Fibroblast of skin of left biceps (primary cell): ENCODE measurements at places on chromosomes 2 and 18.

DNA sequence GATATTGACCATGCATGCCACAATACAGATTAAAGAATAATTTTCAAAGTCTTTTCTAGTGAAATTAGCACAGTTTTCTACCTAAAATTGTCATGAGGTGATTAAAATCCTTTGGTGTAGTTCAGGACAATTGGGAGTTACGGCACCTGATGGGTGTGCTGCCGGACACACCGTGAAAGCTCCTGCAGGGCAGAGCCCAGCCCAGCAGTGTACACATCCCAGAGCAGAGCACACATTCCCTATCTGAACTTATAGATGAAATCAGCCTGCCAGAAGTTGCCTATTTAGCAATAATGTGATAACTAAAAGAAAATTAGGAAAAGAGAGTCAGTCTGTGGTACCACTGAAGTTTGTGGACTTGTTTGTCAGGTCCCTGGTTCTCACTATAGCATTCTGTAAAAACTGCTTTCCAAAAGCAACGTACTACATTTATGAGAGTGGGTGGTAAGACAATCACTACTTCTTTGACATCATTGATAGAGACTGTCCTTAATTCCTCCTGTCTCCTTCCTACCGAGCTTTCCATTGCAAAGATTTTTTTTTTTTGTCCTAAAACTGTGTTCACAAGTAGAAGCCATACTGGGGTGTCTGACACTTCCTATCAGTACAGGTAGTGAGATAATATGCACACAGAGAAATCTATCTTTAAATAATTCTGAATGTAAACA is 3.4 kb downstream of the CYTIP start:
- no peak for DNase-seq

- DNase-seq: no peak
Measured at GRCh38 chr2:28748176-28748575, 3.5 kb upstream of the PPP1CB start.

- no peak for DNase-seq
Measured at GRCh38 chr2:201994973-201995638, 38.5 kb upstream of the FZD7 start.

DNA sequence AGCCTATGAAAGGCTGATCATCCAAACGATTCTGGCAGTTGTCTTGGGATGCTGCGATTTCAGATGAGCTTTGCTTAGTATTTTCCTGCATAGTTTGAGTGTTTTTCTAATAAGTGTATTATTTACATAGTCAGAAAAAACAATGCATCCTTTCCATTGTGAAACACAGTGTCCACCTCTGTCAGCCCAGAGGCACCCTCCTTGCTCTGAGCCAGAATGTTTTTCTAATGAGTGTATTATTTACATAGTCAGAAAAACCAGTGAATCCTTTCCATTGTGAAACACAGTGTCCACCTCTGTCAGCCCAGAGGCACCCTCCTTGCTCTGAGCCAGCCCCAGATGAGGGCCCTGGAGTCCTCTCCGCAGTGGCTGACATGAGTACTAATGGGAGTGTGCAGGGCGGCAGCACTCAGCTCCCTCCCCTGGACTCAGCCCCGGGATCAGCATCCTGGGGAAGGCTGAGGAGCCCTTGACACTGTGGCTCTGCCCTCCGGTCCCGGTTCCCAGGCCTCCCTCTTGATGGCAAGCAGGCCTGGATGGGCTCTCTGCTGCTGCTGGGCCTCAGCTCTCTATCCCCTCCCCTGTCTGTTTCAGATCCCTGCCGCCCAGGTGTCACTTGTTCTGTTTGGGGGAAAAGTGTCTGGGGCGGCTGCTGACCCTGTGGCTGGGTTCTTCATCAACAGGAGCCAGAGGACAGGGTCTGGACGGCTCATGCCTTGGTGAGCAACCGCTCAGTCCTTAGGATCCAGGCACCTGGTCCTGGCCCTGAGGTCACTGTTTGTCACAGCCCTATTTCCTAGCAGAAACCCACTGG is 5.9 kb downstream of the MFSD2B start:
- DNase-seq: peak; percentile 6

GRCh38 chr2:128421861-128422311 is 103.2 kb upstream of the HS6ST1 start:
- no peak for DNase-seq

DNA sequence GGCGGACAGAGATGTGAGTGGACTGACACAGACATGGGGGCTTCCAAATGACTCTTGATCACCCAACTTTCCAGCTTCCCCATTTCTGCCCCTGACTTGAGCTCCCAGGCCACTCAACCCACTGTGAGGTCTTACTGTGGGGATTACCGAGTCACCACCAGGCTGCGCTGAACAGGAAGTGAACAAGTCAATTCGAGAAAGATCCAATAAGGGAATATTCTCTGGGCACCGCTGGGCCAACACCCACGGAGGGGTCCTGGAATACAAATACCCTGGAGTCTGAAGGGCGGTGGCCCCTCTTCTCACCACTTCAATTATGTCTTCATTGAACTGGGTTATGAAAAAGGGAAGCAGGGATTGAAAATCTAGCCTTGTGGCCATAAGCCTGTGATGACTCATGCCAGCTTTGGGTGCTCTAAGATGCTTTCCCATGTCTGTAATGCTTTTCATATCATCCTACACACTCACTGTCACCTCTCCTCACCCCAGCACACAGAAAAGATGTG is 37.7 kb downstream of the BCL11A start:
- DNase-seq: peak; percentile 80

- peak; percentile 84 for DNase-seq
Measured at GRCh38 chr2:164920430-164920829, 34.9 kb downstream of the SLC38A11 start.

GRCh38 chr2:19111354-19111753 is 247.1 kb downstream of the OSR1 start:
- no peak for DNase-seq

DNA sequence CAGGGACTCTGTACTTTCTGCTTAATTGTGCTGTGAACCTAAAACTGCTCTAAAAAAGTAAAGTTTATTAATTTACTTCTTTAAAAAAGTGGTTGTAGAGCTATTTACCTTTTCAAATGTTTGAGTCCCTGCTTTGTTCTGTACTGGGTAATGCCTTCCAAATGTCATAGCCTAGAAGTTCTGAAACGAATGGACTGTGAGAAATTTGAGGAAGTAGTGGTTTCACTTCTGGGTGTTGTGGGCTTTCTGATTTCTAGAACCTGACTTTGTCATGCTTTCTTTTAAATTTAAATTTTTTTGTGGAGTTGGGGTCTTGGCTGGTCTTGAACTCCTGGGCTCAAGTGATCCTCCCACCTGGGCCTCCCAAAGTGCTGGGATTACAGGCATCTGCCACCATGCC is 44.6 kb downstream of the SMAD4 start:
- DNase-seq: no peak

DNA sequence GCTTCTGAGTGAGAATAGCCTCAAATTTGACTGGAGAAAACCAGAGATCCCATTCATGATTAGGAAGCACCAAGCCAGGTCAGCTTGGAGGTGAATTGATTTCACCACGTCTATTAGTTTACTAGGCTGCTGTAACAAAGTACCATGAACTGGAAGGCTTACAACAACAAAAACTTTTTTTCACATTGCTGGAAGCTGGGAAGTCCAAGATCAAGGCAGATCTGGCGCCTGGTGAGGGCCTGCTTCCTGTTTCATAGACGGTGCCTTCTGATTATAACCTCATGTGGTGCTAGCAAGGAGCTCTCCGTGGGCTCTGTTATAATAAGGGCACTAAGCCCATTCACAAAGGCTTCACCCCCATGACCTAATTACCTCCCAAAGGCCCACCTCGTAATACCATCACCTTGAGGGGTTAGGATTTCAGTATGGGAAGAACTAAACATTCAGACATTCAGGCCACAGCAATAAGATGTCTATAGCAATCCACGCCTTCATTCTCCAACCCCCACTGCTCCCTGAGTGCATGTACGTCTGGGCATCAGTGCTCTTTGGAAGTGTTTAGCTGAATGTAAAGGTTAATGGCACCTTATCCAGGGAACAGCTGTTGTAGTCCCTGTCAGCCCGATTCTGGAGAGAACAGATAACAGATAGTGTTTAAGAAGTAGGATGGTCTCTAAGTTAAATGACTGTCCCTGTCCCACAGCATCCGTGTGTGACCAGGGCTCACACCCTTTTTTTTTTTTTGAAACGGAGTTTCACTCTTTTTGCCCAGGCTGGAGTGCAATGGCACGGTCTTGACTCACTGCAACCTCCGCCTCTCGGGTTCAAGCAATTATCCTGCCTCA is 89.2 kb downstream of the SOCS6 start:
- no peak for DNase-seq

- DNase-seq: no peak
Measured at GRCh38 chr18:61639886-61640285, 252.9 kb downstream of the RNF152 start.

- DNase-seq: no peak
Measured at GRCh38 chr18:54089749-54090459, 134.6 kb downstream of the MBD2 start.

- no peak for DNase-seq
Measured at GRCh38 chr2:241087420-241088268, 14.4 kb downstream of the MTERF4 start.

GRCh38 chr2:194346193-194346592 is 1310.8 kb upstream of the SLC39A10 start:
- no peak for DNase-seq

DNA sequence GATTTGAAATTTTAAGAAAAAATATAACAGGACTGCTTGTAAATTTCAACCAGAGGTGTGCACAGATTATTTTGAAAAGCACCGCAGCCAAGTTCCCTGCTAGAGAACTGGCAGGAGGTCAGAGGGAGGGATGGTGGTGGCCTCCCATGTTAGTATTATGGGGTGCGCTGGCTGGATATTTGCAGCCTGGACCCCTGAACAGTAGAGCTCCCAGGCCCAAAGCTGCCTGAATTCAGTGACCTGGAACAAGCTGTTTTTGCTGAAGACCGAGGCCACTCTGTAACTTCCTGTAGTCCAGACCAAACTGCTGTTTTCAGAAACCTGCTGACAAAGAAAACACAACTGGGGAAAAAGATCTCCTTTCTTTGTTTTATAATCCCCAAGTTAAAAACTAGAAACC is 314.3 kb downstream of the TNS1 start:
- DNase-seq: no peak

- DNase-seq: peak; percentile 29
Measured at GRCh38 chr18:22223254-22223964, 54.0 kb downstream of the GATA6 start.

GRCh38 chr2:130808482-130809268 is 28.0 kb upstream of the ARHGEF4 start:
- DNase-seq: no peak

DNA sequence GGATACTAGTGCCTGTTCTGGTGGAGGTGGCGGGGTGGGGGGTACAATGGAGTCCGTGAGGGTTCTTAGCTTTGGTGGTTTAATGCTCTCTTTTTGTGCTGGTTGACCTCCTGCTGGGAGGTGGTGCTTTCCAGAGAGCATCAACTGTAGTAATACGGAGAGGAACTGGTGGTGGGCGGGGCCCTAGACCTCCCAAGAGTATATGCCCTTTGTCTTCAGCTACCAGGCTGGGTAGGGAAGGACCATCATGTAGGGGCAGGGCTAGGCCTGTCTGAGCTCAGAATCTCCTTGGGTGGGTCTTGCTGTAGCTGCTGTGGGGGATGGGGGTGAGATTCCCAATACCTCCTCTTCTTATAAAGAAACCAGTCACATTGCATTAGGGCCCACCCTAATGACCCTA is 27.1 kb downstream of the CAMKMT start:
- DNase-seq: no peak

GRCh38 chr18:3048121-3048520 is 35.2 kb upstream of the LPIN2 start:
- DNase-seq: no peak

DNA sequence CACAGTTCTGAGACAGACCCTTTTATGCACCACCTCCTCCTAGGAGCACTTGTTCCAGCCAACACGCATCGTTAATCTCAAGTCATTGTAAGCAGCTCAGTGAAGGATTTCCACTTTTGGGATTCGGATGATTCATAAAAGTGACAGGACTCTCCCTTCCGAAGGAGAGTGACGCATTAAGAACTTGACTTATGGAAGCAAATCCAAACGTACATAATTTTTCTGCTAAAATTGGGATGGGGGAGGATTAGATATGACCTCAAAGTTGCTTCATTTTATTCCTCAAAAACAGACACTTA is 165.7 kb downstream of the TWIST2 start:
- DNase-seq: no peak

DNA sequence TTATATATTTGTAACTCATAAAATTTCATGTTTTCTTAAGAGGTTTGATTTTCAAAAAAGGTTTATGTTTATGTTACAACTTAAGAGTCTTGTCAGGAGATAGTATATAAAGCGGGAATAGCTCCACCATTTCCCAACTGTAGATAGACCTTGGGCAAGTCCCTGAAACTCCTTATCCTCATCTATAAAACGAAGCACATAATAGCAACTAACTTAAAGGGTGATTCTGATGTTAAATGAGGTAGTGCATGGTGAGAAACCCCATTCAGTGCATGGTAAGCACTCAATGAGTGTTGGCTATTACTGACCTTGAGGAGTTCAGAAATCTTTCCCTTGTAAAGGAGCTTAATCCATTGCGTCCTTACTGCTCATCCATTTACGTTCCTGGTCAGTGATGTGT is 34.1 kb downstream of the KCTD18 start:
- no peak for DNase-seq

GRCh38 chr2:174023591-174024523 is 58.7 kb upstream of the SP3 start:
- DNase-seq: peak; percentile 64

GRCh38 chr2:102072741-102073140 is 69.8 kb upstream of the IL1R1 start:
- DNase-seq: no peak

DNA sequence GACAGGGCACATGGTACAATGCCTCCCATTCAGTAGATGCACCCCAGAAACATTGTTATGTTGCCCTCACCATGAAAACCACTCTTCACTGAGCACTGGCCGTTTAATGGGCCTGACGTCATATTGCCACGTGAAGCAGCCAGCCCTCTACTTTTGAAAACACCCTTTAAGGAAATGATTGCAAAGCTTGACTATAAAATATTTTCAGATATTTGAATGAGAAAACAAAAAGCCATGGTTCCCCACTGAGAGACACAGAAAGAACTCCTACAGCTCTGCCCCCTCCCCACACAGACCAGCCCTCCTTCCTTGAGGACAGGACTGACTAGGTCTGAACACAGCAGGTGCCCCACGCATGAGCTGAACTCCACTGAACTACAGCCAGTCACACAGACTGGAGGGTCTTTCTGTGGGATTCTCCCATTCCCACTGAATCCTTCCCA is 349.1 kb downstream of the ANAPC1 start:
- no peak for DNase-seq

GRCh38 chr18:74248595-74248994 is 43.2 kb downstream of the CYB5A start:
- DNase-seq: no peak

GRCh38 chr18:62588217-62588616 is 65.4 kb downstream of the ZCCHC2 start:
- DNase-seq: no peak

DNA sequence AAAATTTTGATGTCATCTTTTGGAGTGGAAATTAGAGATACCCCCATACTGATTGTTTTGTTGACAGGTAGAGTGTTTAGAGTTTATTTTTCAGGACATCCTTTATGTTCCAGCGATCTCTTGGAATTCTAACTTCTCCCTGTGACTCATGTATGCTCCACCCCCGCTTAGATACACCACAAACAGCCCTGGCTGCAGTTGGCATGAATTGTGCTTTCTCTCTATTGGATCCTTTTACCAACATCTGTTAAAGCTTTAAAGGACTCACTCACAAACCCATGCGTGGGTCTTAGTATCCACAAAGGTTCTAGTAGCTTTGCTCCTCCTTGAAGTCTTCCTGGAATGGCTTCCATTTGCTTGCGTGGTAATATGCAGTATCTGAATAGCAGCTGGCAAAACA is 409.5 kb upstream of the POU3F3 start:
- DNase-seq: peak; percentile 1
